AG08396 (cell line): ENCODE measurements at places on chromosomes 2 and 18.

- no peak for DNase-seq
These were observed 529.9 kb upstream of the KLHL29 start for GRCh38 chr2:22855081-22855480.

DNA sequence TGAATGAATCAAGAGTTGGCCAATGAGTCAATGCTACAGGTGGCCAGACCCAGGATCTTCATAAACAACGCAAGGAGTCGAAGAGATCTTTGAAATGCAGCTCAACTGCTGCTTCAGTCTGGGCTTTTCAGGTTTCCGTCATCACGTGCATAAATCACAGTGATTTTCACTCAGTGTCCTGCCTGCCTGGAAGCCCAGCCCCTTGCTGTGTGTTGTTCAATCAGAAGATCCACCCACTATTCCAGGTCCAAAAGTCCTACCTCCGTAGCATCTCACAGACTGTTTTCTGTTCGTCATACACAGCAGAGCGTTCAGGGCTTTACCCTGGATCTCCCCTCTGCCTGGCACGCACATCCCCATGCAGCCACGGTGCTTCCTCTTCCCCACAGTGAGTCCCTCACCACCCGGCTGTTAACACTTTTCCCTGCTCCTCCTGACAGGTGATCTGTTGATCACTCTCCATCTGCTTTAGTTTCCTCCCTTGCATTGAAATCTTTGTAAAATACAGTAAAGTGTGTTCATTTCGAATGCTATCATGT lies 216.3 kb downstream of the MYT1L start:
- DNase-seq, result no peak

- no peak for DNase-seq
These were observed 29.7 kb downstream of the MGAT4A start for GRCh38 chr2:98701230-98701629.

GRCh38 chr2:152200101-152200500 lies 24.5 kb upstream of the STAM2 start:
- DNase-seq, result no peak

DNA sequence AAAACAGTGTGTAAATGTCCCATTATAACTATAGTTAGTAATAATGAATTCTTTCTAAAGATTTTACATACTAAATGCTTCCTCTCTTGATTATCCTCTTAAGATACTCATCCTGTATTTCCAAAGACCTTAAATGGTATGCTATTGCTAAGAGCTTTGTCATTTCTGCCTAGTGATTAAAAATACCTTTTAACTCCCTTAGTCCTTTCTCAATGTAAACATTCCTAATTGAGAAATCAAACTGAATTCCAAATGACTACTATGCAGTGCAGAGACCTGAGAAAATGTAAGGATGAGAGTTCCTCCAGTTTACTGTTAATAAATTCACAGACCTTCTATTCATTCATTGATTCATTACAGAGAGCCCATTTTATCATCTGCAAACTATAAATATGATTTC lies 86.9 kb downstream of the SOS1 start:
- DNase-seq, result peak; percentile 7

DNA sequence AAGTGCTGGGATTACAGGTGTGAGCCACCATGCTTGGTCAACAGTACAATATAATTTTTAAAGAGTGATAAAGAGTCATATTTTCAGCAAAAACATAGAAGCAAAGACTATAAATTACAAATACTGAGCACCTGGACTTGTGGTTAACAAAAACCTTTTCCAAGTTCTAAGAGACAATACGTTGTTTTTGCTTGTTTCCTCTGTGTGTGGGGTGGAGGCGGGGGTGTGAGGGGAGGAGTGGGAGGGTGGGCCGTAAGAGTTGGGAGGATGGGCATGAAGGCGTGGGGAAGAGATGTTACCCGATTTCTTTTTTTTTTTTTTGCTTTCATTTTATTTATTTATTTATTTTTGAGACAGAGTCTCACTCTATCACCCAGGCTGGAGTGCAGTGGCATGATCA lies 78.0 kb upstream of the WIPF1 start:
- no peak for DNase-seq

- DNase-seq, result no peak
These were observed 184.9 kb upstream of the DTNA start for GRCh38 chr18:34525244-34525643.

GRCh38 chr2:14756981-14757657 lies 124.6 kb downstream of the LRATD1 start:
- DNase-seq, result peak; percentile 75

- no peak for DNase-seq
These were observed 246.1 kb downstream of the TWIST2 start for GRCh38 chr2:239093952-239094351.
